ENCODE measurements at places on chromosomes 7 and 10. TPM values are rescaled to one million over a fixed set of nuclear protein-coding genes. Genes with fewer than 3 reads are reported as not detected.

Gene CADPS2
- total RNA-seq: 12.4 TPM

Gene TLL2
- 4.0 TPM for total RNA-seq

Gene GPR26
- not detected for total RNA-seq

Gene CYP3A4
- total RNA-seq: not detected

Gene SLC13A4
- not detected for total RNA-seq

Gene SYCE1
- total RNA-seq: not detected

Gene WDR86
- 1.5 TPM for total RNA-seq

Gene HSPA12A
- total RNA-seq: 3.0 TPM

Gene EGR2
- not detected for total RNA-seq

Gene NME8
- not detected for total RNA-seq

Gene MYO3A
- total RNA-seq: 0.05 TPM

Gene REEP3
- 61.9 TPM for total RNA-seq

Gene ADARB2
- total RNA-seq: 0.39 TPM

Gene TMEM176B
- not detected for total RNA-seq

Gene SRPK2
- total RNA-seq: 59.6 TPM

Gene ACADSB
- 4.7 TPM for total RNA-seq

Gene TPST1
- 10.2 TPM for total RNA-seq

Gene CRTAC1
- total RNA-seq: 1.6 TPM

Gene ATG9B
- 0.10 TPM for total RNA-seq

Gene TSPAN13
- total RNA-seq: 37.5 TPM

Gene CCDC186
- total RNA-seq: 10.5 TPM

Gene CALN1
- total RNA-seq: not detected

Gene SFRP5
- not detected for total RNA-seq

Gene AOAH
- 0.64 TPM for total RNA-seq

Gene CYP26C1
- total RNA-seq: 1.1 TPM

Gene GDF2
- not detected for total RNA-seq

Gene XRCC2
- 4.6 TPM for total RNA-seq

Gene CDH23
- not detected for total RNA-seq

Gene BTBD16
- total RNA-seq: not detected

Gene CTTNBP2
- 3.9 TPM for total RNA-seq

Gene PTF1A
- total RNA-seq: not detected

Gene FFAR4
- total RNA-seq: not detected

Gene CCL26
- 0.58 TPM for total RNA-seq

Gene RELN
- 8.1 TPM for total RNA-seq

Gene ZNF438
- total RNA-seq: 6.9 TPM

Gene SUN3
- total RNA-seq: 0.64 TPM

Gene CLCN1
- not detected for total RNA-seq

Gene CTAGE15
- not detected for total RNA-seq

Gene PHKG1
- 0.10 TPM for total RNA-seq

Gene DENND10
- 68.0 TPM for total RNA-seq

Gene NPTX2
- total RNA-seq: 32.0 TPM

Gene POU6F2
- total RNA-seq: not detected

Gene TSPAN33
- 0.68 TPM for total RNA-seq

Gene PON1
- not detected for total RNA-seq

Gene IKZF1
- not detected for total RNA-seq

Gene SPDYE2
- total RNA-seq: not detected

Gene ADRB1
- total RNA-seq: 0.05 TPM

Gene GRM3
- not detected for total RNA-seq

Gene TMEM196
- not detected for total RNA-seq

Gene ECHDC3
- total RNA-seq: 3.7 TPM

Gene STOX1
- total RNA-seq: 0.10 TPM

Gene TET1
- 2.4 TPM for total RNA-seq

Gene PRSS58
- not detected for total RNA-seq

Gene C10orf105
- not detected for total RNA-seq

Gene HABP2
- 0.48 TPM for total RNA-seq

Gene CPA2
- not detected for total RNA-seq
